A549 treated with Hydrocortisone at 1 μM for 4 hours (cell line): ENCODE measurements at places on chromosomes 2 and 18. TPM values are rescaled to one million over a fixed set of nuclear protein-coding genes. Genes with fewer than 3 reads are reported as not detected.

Gene ZEB2
- 5.0 to 10.8 TPM (median 7.3 TPM) in 5 replicates for total RNA-seq

Gene R3HDM1
- 21.8 to 27.0 TPM (median 22.6 TPM) in 5 replicates for total RNA-seq

Gene NYAP2
- total RNA-seq: 0.02 TPM in 1 of 5 replicates, not detected in the others

Gene SLC9A4
- not detected in 5 replicates for total RNA-seq

Gene CYP26B1
- 12.1 to 16.0 TPM (median 14.7 TPM) in 5 replicates for total RNA-seq

Gene HOXD10
- 4.2 to 5.9 TPM (median 5.8 TPM) in 5 replicates for total RNA-seq
